ENCODE measurements at places on chromosomes 3 and 15. TPM values are rescaled to one million over a fixed set of nuclear protein-coding genes. Genes with fewer than 3 reads are reported as not detected.

ARID3B gene
- total RNA-seq, result 1.3 TPM

ARL13B gene
- 5.4 TPM for total RNA-seq

CCDC54 gene
- total RNA-seq, result not detected

SERINC4 gene
- total RNA-seq, result 0.14 TPM

QARS1 gene
- total RNA-seq, result 145 TPM

COL6A5 gene
- not detected for total RNA-seq

CYP1A2 gene
- total RNA-seq, result not detected

SPATA12 gene
- not detected for total RNA-seq

FANCD2OS gene
- total RNA-seq, result not detected

ARHGAP31 gene
- 67.0 TPM for total RNA-seq

SAMMSON gene
- total RNA-seq, result not detected

PML gene
- total RNA-seq, result 34.1 TPM

NDN gene
- 37.6 TPM for total RNA-seq

LRRC34 gene
- 1.6 TPM for total RNA-seq

PAQR5 gene
- total RNA-seq, result 0.97 TPM

FBXO40 gene
- total RNA-seq, result 103 TPM

RHOV gene
- not detected for total RNA-seq

IGSF11 gene
- total RNA-seq, result 1.5 TPM

C3orf22 gene
- not detected for total RNA-seq

TNFSF10 gene
- 22.4 TPM for total RNA-seq

DPPA2 gene
- total RNA-seq, result not detected

RETNLB gene
- total RNA-seq, result not detected

HRH1 gene
- 1.4 TPM for total RNA-seq

KIF15 gene
- 1.2 TPM for total RNA-seq

C3orf49 gene
- not detected for total RNA-seq

CEMIP gene
- total RNA-seq, result 0.04 TPM

MITF gene
- total RNA-seq, result 81.1 TPM

RTP3 gene
- not detected for total RNA-seq
